EL (cell line): ENCODE measurements at places on chromosomes 3 and 15.

- peak; percentile 15 for DNase-seq
Observed at GRCh38 chr3:190340071-190340470, 17.8 kb upstream of the CLDN1 start.

- no peak for DNase-seq
Observed at GRCh38 chr15:66214246-66214645, 39.3 kb downstream of the MEGF11 start.

DNA sequence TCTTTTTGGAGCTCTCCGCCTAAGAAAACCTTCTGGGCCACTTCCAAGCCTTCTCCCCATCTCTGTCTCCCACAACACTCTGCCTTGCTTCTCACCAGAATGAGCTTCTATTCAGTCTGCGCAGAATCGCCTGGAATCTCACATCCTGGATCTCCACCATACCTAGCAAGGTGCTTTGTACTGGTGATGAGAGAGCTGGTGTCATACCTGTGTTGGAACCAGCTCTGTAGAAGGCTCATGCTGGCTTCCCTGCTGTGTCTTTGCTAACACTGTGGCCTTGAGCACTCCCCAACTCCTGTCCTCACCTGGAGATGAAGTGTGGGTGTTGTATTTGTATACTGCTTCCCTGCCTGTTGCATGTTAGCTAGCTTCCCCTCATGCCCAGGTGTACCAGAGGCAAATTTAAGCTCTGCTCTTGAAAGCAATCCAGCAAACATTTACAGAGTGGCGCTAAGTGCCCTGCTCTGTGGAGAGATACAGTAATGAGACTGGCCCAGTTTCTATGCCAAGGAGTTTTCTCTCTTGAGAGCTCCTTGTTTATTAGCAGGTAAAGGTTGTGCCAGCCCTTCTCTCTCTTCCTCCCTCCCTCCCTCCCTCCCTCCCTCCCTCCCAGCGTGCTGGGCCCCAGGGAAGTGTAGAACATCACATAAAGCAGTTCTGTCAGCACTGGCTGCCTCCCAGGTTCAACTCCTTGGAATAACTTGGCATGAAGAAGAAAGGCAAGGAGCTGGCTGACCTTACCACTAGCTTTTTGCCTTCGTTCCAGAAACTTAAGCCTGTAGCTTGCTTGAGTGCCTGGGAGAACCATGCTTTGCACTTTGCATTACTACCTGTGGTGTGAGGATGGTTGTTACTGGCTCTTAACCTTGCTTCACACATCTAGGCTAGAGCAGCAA, 54.9 kb downstream of the TRIM71 start:
- DNase-seq: peak; percentile 17

DNA sequence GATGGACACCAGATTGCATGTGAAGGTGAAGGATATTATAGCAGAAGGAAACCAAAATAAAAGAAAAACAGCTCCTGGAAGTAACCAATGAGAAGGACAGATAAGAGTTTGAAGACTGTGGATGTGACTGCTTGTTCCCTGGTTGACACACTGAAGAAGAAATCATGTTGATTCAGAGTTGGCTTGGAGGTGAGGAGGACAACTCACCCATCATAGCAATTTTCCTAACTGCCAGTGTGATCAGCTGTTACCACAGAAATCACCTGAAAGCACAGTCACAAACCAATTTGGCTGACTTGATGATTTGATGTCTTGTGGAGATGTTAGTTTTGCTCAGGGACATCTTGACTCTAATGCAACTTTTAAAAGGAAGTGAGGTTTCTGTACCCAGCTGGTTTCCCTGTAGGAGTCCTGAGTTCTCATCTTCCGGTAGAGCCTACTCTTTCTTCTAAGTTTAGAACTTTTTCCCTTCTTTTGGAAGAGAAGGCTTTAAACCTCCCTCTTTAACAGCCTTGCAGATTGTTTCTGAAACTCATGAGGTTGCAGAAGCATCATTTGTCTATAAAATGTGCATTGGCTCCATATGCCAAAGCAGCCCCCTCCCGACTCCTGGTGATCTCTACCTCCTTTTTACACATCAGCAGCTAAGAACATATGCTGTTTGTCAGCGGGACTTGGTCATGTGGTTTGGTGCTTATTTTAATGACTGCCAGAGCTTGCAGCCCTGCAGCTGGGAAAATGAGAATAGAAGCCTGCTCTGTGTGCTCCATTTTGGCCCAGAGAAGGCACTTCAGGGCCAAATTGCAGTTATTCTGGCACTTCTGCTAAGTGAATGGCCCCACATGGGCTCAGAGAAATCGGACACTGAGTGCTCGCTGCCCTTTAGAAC, 10.3 kb downstream of the ATG7 start:
- DNase-seq: no peak

GRCh38 chr3:10192953-10193691, 28.4 kb downstream of the IRAK2 start:
- peak; percentile 97 for DNase-seq

GRCh38 chr15:60407415-60407805, 9.6 kb upstream of the ANXA2 start:
- peak; percentile 90 for DNase-seq

DNA sequence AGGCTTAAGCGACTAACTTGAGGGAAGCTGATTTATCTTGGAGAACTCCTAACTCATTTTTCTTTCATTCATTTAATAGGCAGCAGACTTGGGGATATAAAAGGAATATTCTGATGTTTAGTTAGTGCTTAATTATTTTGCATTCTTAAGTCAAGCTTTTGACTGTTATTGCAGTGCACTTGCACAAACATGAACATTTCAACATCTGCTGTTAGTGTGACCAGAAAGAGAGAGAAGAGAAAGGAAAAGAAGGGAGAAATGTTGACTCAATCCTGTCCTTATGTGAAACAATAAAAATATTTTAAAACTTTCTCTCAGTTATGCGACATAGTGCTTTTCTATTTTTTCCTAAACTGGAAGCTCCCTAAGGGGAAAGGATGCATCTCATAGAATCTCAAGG, 507.8 kb downstream of the LPP start:
- no peak for DNase-seq

DNA sequence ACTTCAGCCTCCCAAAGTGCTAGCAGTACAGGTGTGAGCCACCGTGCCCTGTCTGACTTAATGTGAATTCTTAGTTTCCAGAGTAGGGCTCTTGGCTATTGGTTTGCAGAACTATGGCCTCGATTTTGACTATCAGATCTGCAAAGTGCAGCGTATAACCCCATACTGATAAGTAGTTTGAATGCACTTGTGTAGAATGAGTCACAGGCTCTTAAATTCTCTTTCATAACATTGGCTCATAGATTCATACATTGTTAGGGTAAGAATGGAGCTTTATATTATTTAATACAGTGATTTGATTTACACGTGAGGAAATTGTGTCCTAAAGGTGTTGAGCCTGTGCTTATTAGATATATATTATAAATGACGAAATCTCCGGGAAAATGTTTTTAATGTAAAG, 109.9 kb downstream of the ZPLD1 start:
- no peak for DNase-seq

DNA sequence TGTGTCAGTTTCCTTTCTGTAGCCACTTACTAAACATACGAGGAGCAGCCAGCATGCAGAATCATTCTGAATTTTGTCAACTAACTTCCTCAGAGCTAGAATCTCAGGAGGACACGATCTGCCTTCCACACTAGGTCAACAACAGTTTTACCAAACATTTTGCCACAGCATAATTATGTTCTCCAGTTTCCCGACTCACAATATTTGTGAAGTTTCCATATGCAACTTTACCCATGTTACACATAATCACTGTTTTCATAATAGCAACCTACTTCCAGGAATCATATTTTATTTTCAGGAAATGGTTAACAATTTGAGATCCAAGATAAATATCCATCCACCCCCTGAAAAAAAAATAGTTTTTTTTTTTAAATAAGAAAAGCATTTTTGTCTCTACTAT, 595.0 kb downstream of the PYDC2 start:
- no peak for DNase-seq

- DNase-seq: peak; percentile 99
Observed at GRCh38 chr3:129485721-129486663, 42.4 kb upstream of the RHO start.

DNA sequence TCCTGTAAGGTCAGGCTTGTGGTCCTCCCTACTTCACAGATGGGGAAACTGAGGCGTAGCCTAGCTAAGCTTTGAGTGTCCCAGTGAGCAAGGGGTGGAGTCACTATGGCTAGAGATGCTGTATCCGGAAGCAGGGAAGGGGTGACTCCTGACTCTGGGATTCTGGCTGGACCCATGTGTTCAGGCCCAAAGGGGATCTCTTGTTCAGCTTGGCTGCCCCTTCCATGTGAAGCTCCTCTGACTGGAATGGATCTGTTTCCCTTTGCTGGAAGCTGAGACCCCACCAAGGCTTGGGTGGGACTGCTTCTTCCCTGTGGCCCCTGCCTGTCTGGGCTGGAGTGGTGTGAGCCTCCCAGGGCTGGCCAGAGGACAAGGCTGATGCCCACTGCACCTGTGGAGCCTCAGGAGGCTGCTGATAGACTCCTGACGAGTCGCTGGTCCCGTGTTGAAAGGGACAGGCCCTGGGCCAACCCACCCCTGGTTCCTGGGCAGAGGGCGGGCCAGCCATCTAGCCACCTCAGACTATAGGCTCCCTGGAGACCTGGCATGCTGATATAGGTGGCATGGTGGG, 1.0 kb downstream of the MAPKAPK3 start:
- peak; percentile 13 for DNase-seq

GRCh38 chr15:25368850-25369249, 70.0 kb downstream of the UBE3A start:
- DNase-seq: peak; percentile 41

- no peak for DNase-seq
Observed at GRCh38 chr3:71066356-71066755, 517.2 kb downstream of the FOXP1 start.

DNA sequence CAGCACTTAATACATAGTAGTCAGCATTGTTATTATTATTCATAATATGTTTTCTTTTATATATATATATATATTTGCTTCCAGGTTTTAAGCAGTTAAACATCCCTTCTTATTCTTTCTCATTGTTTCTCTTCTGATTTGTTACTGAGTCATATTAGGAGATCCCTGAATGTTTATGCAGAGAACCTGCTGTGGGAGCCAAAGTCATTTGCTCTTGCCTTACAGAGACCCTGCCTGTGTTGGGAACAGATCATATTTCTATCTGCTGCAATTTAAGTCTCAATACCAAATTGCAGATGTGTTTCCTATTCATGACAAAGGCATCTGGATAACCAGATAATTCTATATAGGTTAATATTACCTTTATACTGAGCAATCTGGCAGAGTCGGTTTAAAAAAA, 323.0 kb upstream of the UMPS start:
- peak; percentile 8 for DNase-seq

- no peak for DNase-seq
Observed at GRCh38 chr15:89435362-89435761, 61.0 kb downstream of the RHCG start.

GRCh38 chr3:47909607-47910006, 106.6 kb downstream of the MAP4 start:
- no peak for DNase-seq

GRCh38 chr15:88913017-88913849, at the start of gene MFGE8:
TSS of gene MFGE8 (minus strand) at chr15:88913379. CDS start at chr15:88913319, 60 bp downstream.
- peak; percentile 85 for DNase-seq

GRCh38 chr3:100325827-100326226, 8.7 kb upstream of the NIT2 start:
- no peak for DNase-seq

- DNase-seq: peak; percentile 59
Observed at GRCh38 chr3:64355401-64355807, 130.1 kb upstream of the PRICKLE2 start.
